ENCODE measurements at places on chromosomes 4 and X.

DNA sequence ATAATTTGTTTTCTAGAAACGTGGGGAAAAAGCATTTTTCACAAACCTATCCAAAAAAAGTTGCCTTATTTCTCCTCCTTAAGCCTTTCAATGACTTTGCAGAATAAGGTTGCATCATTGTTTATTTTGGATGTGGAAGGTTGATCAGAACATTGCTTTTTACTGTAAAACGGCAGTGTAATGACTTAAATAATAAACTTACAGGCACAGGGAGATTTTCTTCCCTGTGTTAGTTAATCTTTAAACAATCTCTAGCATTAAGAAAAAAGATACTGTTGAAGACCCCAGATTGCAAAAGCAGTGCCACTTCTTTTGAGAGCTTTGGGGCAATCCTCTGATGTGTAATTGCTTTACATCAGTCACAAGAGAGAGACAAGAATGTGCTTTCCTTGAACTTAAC is 153.4 kb downstream of the ARX start:
- DNase-seq = no peak

DNA sequence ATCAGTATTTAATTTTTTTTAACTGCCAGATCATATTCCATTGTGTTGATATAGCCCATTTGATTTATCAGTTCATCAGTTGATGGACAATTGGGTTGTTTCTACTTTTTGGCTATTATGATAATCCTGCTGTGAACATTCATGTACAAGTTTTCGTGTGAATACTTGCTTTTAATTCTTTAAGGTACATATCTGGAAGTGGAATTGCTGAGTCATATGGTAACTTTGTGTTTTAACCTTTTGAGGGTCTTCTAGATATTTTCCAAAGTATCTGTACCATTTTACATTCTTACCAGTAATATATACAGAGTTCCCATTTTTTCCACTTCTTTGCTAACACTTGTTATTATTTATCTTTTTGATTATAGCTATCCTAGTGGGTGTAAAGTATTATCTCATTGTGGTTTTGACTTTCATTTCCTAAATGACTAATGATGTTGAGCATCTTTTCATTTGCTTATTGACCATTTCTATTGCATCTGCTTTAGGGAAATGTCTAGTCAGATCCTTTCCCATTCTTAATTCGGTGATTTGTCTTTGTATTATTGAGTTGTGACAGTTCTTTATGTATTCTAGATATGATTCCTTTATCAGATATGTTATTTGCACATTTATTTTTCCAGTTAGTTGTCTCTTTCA is 75.2 kb upstream of the NUDT6 start:
- DNase-seq = no peak

DNA sequence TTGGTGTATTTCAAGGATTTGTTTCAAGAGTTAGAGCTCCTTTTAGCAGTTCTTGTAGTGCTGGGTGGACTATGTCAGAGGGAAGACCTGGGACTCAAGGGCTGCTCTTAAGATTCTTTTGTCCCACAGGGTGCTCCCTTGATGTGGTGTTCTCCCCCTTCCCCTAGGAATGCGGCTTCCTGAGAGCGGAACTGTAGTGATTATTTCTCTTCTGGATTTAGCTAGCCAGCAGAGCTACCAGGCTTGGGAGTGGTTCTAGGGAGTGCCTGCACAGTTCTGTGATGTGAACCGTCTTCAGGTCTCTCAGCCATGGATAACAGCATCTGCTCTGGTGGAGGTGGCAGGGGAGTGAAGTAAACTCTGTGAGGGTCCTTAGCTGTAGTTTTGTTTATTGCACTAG is 336.8 kb downstream of the FSTL5 start:
- DNase-seq = no peak

DNA sequence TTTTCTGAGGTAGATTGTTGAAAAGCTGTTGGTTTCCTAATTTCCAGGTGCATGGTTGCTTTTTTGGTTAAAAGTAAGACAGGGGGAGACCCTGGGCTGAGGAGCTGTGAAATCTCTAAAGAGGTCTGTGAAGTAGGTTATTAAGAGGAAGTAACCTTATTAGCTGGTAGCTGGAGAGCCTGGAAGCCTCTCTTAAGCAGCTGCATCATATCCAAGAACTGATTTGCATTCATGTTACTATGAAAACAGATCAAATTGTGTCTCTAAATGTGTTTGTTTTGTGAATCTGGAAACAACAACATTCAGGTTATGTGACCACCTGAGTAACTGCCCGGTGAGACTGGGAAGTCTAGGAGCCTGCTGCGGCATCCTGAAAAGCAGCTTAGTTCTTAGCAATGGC is 54.1 kb downstream of the ARHGAP10 start:
- no peak for DNase-seq

DNA sequence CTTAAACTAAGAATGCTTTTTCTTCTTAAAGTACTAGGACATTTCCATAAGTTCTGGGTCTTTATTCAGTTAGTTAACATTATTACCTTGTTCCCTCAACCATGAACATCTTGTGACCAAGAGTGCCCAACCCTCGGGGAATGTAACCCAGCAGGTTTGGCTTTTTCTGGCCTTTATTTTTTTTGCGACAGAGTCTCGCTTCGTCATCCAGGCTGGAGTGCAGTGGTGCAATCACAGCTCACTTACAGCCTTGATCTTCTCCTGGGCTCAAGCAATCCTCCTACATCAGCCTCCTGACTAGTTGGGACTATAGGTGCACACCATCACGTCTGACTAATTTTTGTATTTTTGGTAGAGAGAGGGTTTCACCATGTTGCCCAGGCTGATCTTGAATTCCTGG is 65.1 kb downstream of the USP11 start:
- DNase-seq = no peak

- no peak for DNase-seq
Measured at GRCh38 chr4:94536049-94536448, 84.3 kb downstream of the PDLIM5 start.

GRCh38 chr4:153509724-153510123 is 43.6 kb downstream of the TMEM131L start:
- DNase-seq = no peak

- no peak for DNase-seq
Measured at GRCh38 chrX:16559206-16559619, 90.7 kb upstream of the S100G start.

GRCh38 chr4:85092536-85092935 is 126.0 kb upstream of the WDFY3 start:
- DNase-seq = no peak

DNA sequence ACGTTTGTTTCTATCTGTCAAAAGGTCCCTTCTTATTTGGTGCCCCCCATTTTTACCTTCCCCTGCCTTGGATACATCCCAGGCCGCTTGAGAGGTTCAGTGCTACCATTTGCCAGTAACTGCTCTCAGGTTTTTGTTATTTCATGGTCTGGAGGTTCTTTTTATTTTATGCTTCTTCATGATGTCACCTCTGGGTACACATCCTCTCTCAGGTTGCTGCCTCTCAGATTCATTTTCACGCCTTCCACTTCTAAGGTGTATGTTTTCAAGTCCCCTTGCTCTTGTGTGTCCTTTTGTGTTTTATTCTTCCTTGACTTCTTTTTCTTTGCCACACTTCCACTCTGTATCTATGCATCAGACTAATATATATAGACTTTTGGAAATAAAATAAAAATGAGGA is 640.1 kb upstream of the AADAT start:
- no peak for DNase-seq

DNA sequence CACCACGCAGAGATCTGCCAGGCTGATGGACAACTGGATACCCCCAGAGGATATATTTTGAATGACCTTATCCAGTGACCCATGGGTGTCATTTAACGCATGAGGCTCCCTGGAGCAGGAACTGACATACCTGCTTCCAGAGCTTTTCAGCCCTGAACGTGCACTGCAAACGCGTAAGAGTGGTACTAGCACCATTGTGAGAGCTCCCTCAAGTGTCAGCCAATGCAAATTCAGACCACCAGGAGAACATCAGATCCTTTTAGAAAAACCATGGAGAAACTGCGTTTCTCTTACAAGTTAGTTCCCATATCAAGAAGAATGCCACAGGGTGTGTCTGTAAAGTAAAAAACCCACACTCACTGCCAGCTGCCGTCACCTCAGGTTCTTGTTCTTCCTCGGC is 7.3 kb downstream of the TREX2 start:
- no peak for DNase-seq

Data from frontal cortex (tissue), 4 donors.